IMR-90 (cell line): ENCODE measurements at places on chromosomes 3 and 15. TPM values are rescaled to one million over a fixed set of nuclear protein-coding genes. Genes with fewer than 3 reads are reported as not detected.
A peak's percentile ranks its signal among the peaks of the same experiment; 100 is the strongest.

DNA sequence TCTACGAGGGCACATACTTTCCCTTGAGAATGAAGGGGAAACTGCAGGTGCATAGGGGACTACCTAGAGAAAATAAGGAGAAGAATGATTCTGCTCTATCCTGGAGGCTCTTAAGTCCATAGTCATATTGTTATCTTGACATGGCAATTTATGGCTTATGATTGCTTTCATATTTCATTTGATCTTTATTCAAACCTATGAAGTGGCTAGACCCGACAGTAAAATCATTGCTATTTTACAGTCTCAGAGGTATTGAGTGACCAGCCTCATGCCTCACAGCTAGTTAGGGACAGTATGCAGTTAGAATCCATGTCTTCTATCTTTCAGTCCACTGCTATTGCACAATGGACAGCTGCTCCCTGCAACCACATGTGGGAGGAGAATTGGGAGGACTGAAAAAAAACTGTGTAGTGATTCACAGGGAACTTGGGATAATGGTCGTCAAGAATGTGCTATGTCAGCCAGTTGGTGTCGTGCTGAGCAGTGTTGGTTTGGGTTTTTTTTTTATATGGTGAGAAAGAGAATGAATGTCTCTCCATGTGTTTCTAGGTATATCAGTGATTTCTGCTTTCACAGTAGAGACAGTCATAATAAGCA is 63.2 kb upstream of the SPPL2A start:
- peak; percentile 86 for DNase-seq

DNA sequence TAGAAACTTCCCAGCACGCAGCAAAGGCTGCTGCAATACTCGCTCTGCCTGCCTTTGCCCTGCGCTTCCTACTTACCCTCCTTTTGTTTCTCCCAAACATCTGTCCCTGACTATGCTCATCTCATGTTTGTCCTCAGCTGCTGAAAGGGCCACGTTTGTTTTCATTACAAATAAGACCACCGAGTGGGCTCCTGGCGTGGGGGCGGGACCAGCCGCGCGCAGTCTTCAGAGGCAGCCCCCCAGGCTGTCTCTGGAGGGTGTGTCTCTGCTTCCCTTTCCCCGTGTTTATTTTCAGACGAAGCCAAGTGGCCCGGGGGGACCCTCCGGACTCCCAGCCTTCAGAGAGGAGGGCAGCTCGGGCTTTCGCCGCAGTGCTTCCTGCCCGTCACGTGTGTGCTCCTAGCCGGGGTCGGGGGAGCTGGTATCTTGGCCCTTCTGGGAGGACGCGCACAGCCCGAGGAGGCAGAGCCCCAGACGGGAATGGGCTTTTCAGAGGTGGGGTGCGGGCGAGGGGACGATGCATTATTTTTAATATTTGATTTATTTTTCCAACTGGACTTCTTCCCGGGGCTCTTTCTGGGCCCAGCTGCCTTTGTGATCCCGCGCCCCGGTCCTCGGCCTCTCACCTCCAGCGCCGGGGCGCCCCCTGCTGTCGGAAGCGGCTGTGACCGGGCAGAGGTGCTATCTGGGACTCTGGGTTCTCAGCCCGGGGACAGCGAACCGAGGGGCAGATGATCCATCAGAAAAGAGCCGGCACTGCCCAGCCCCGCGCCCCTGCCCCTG is 70.0 kb upstream of the CGNL1 start:
- peak; percentile 28 for DNase-seq

NANOGP8 gene
- total RNA-seq: not detected in 2 replicates

DNA sequence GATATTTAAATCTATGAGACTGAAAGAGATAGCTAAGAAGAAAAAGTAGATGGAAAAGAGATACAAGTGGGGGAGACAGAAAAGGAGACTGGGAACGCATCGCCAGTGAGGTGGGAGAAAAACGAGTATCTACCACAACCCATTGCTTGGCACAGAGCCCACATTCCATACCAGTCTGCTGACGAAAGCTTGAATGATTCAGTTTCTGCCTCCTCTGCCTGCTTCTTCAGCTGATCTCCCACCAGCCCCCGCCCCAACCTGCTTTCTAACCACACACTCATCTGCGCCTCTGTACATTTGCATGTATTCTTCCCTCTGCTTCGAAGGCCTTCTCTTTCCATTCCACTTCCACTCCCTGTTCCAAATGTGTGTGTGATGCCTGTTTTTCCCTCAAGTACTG is 188.1 kb downstream of the USP13 start:
- DNase-seq: peak; percentile 67

CD200R1L gene
- total RNA-seq: not detected in 2 replicates

GRCh38 chr3:16410659-16411058 is 102.8 kb downstream of the RFTN1 start:
- no peak for DNase-seq

TRH gene
- not detected in 2 replicates for total RNA-seq

LMOD3 gene
- total RNA-seq: not detected in 2 replicates

TERC gene
- 17.8 and 57.0 TPM in 2 replicates for total RNA-seq

DNA sequence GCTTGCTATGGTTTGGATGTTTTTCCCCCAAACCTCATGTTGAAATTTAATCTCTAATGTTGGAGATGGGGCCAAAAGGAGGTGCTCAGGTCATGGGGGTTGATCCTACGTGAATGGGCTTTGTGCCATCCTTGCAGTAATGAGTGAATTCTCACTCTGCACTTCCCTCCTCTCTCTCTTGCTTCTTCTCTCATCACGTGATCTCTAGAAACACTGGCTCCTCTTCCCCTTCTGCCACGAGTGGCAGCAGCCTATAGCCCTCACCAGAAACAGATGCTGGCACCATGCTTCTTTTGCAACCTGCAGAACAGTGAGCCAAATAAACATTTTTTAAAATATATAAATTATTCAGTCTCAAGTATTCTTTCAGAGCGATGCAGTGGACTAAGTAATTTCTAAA is 13.3 kb upstream of the PLSCR1 start:
- DNase-seq: no peak

GRCh38 chr3:151504606-151505005 is 43.7 kb upstream of the IGSF10 start:
- DNase-seq: no peak
